ENCODE measurements at places on chromosomes 6 and 20.

- DNase-seq: peak; percentile 77
Observed at GRCh38 chr6:15691250-15691869, 28.5 kb upstream of the DTNBP1 start.

GRCh38 chr6:123681957-123682462 lies 45.3 kb upstream of the TRDN start:
- DNase-seq: no peak

- no peak for DNase-seq
Observed at GRCh38 chr6:160510199-160510598, 153.9 kb downstream of the LPA start.

DNA sequence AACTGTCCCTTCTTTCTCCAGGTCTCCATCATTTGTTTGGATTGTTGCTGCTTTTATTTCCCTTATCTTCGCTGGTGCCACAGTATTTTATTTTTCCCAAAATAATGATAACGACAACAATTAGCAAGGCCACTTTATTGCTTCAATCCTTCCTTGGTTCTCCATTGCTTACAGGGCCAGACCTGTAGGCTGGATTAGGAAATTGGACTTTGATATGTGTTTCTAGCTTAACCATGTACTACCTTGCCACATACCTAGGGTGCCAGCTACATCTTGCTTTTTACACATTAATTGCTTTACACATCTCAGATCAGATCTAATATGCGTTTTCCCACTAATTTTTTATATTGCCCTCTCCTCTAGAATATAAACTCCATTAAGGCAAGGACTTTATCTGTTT lies 195.4 kb downstream of the HIVEP2 start:
- DNase-seq: no peak

- no peak for DNase-seq
Observed at GRCh38 chr6:98871057-98871456, 36.7 kb downstream of the POU3F2 start.

- DNase-seq: no peak
Observed at GRCh38 chr20:6660441-6660840, 107.0 kb upstream of the BMP2 start.

DNA sequence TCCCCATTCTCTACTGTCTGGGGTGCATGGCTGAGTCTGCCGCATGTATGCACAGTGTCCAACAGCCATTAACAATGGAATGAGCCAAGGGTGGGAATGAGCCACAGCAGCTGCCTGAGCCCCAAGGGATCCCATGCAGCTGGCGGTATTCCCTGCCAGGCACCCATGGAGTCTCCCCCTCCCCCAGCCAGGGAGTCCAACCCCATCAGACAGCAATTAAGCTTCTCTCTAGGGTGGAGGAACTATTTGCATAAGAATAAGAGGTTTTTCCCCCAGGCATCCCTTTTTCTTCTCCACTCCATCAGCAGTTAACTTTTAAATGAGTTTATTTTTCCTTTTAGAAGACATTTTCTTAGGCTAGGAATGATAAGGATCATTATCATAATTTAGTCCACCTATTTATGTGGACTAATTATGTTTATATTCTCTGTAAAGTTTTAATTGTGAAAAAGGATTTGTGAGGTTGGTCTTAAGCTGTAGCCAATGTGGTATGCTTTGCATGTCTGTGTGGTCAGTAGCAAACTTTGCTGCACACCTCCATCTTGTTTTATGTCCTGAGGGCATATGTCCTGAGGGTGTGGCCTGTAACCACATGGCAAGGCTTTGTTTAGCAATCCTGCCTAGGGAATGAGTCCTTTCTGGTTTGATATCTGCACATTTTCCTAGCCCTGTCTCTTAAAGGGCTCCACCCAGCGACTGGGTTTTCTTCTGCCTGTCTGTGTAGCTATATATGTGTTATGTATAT lies 158.9 kb upstream of the OLIG3 start:
- DNase-seq: no peak

DNA sequence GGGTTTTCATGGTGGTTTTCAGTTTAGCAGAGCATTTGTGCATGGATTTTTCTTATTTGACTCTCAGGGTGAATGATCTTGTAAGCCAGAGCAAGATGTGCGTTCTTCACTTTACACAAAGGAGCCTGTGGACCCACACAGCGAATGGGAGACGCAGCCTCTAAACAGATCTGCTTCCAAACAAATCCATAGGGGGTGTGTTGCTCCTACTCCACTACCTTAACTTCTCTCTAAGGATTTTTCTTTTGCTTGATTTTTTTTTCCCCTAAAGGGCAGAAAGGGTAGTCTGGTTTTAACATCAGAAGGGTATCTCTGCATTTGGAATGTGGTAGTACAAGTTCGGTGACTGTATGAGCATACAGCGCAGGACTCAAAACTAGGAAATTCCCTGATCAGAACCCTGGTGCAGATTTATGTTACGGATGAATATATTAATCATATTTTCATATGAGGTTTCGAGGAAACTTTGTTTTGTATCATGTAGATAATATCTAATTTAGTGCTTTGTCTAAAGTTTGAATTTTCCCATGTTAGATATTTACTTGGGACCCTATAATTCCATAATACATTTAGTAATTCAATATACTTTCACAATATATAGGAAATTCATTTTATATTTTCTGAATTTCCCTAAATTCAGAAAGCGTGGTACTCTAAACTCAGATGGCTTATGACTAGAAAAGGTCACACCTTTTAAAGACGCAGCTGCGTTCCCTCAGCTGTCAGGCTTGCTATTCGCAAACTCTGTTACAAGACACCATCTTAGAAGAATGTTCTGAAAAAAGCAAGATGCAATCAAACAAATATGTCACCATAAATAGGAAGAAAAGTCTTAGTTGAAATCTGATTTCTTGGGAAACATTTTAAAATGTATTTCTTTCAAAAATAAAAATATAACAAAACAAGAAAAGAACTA lies 196.9 kb downstream of the TMEM242 start:
- DNase-seq: no peak

- DNase-seq: no peak
Observed at GRCh38 chr6:121594053-121594452, 158.6 kb downstream of the GJA1 start.

DNA sequence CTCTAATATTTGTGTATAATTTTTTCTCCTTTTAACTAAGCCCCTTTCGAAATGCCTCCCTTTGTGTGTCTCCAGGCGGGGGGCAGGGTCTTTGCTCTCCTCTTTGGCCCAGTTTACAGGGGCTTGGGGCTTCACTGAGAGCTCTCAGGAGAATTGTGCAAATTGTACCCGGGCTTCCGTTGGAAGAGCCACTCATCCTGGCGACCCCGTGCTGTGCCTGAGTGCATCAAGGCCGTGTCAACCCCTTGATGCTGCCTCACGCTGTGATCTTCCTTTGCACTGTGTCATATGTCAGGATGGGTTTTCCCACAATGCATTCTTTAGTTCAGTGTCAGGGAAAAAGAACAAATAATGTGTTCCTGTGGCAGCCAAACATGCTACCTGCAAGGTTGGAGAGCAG lies 118.0 kb upstream of the POU3F2 start:
- no peak for DNase-seq

Measured in T-cell (primary cell).